ENCODE measurements at places on chromosomes 4 and X. TPM values are rescaled to one million over a fixed set of nuclear protein-coding genes. Genes with fewer than 3 reads are reported as not detected.

NSDHL gene
- 32.7 TPM for total RNA-seq

PPP2R2C gene
- total RNA-seq: 0.80 TPM

NSD2 gene
- 45.5 TPM for total RNA-seq

HTN1 gene
- total RNA-seq: not detected

FAM193A gene
- total RNA-seq: 8.9 TPM

CWH43 gene
- 14.8 TPM for total RNA-seq

ZC4H2 gene
- total RNA-seq: 5.2 TPM

IL2RG gene
- total RNA-seq: not detected

GLUD2 gene
- 0.23 TPM for total RNA-seq

CENPVL2 gene
- total RNA-seq: not detected

GABRA4 gene
- not detected for total RNA-seq

FABP2 gene
- not detected for total RNA-seq

MAGEB17 gene
- not detected for total RNA-seq

SYP gene
- 0.30 TPM for total RNA-seq

ASB9 gene
- total RNA-seq: 0.91 TPM

VCX gene
- 0.11 TPM for total RNA-seq

LRRC66 gene
- 0.08 TPM for total RNA-seq

RTL3 gene
- not detected for total RNA-seq

TREX2 gene
- 4.1 TPM for total RNA-seq

GJB1 gene
- not detected for total RNA-seq

RRH gene
- not detected for total RNA-seq

FIP1L1 gene
- total RNA-seq: 29.8 TPM

SGMS2 gene
- total RNA-seq: 94.0 TPM

ALB gene
- not detected for total RNA-seq

IQCM gene
- total RNA-seq: not detected

LEF1 gene
- 3.3 TPM for total RNA-seq

MXRA5 gene
- total RNA-seq: 4.4 TPM

NDNF gene
- not detected for total RNA-seq

XAGE1A gene
- total RNA-seq: not detected

PHEX gene
- total RNA-seq: 1.2 TPM

IL13RA2 gene
- total RNA-seq: 6.2 TPM

CTAG1A gene
- total RNA-seq: not detected

TKTL1 gene
- not detected for total RNA-seq

PRR32 gene
- not detected for total RNA-seq

SHOX gene
- not detected for total RNA-seq

HADH gene
- total RNA-seq: 32.5 TPM

ZRSR2 gene
- 3.7 TPM for total RNA-seq

VCX3A gene
- not detected for total RNA-seq

FUNDC2 gene
- total RNA-seq: 39.1 TPM

GABRG1 gene
- not detected for total RNA-seq

MAPK10 gene
- total RNA-seq: 5.6 TPM

ADH7 gene
- total RNA-seq: not detected

SMIM31 gene
- not detected for total RNA-seq

RXFP1 gene
- total RNA-seq: not detected

KLHL4 gene
- 0.27 TPM for total RNA-seq

TMEM154 gene
- 66.2 TPM for total RNA-seq

GLRB gene
- total RNA-seq: 1.0 TPM

RLIM gene
- 27.9 TPM for total RNA-seq

DCK gene
- 16.6 TPM for total RNA-seq

CCDC120 gene
- 6.6 TPM for total RNA-seq

CCDC158 gene
- total RNA-seq: 0.04 TPM

SSX3 gene
- not detected for total RNA-seq

ANOS1 gene
- total RNA-seq: 16.6 TPM

SH2D1A gene
- total RNA-seq: not detected

MAGEA2B gene
- not detected for total RNA-seq

C4orf50 gene
- not detected for total RNA-seq

GALNTL6 gene
- total RNA-seq: not detected

DNAAF6 gene
- not detected for total RNA-seq

BMP3 gene
- total RNA-seq: not detected
